ENCODE measurements at places on chromosomes 13 and 19.

DNA sequence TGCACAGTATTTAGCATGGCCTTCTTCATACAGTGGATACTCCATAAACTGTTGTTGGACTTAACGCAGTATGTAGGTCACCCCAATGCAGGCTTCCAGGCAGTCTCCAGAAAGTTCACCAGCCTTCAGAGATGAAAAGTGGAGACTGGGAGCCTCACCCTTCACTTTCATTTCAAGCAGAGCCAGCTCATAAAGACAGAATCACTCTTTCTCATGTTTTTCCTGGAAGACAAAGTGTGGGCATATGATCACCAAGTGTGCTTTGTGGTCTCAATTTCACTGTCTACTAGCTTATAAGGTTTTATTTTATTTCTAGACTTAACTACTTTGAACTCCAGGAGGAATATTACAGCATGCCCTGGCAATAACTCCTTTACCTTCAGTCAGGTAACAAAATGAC lies 26.3 kb upstream of the TNFSF11 start:
- no peak for DNase-seq

- peak; percentile 74 for DNase-seq
These were observed 180.5 kb downstream of the COL4A1 start for GRCh38 chr13:110126391-110126961.

GRCh38 chr13:102028206-102028605 lies 373.6 kb downstream of the FGF14 start:
- no peak for DNase-seq

GRCh38 chr13:110358381-110358780 lies 51.3 kb downstream of the COL4A2 start:
- no peak for DNase-seq

DNA sequence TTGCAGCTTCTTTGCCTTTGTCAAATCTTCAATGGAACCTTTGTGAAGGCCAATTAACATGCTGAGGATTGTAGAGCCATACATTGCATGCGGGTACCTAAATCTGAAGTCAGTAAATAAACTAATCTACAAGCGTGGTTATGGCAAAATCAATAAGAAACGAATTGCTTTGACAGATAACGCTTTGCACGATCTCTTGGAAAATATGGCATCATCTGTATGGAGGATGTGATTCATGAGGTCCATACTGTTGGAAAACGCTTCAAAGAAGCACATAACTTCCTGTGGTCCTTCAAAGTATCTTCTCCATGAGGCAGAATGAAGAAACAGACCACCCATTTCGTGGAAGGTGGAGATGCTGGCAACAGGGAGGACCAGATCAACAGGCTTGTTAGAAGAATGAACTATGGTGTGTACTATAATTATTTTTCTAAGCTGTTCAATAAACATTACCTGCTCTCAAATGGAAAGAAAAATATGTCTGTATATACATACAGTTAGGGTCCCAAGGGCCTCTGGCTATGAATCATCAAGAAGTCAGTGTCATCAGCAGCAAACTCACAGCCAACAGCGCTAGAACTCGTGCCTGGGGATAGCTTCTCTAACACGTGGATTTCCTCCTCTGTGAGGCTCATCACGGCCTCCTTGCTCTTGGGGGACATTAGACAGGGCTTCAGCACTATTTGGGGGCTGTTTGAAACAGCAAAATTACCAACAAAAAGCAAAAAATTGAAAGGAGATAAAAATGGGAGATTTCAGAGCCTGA lies 2.9 kb upstream of the CD70 start:
- no peak for DNase-seq

Measured in H4 (cell line).